IPS DF 6.9 (cell line): ENCODE measurements at places on chromosomes 7 and 10.

DNA sequence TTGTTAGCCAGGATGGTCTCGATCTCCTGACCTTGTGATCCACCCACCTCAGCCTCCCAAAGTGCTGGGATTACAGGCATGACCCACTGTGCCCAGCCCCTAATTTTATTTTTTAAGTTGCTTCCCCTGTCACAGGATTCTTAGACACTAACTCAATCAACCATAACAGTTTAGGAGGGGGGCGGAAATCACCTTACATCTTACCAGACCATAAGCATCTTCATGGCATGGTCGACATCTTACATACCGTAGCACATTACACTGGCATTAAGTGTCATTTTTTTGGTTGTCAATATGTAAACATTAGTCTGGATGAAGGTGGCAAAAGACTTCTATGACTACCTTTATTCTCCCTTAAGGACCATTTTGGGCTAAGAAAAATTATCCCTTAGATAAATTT lies 95.6 kb downstream of the TRIM24 start:
- DNase-seq, result no peak

DNA sequence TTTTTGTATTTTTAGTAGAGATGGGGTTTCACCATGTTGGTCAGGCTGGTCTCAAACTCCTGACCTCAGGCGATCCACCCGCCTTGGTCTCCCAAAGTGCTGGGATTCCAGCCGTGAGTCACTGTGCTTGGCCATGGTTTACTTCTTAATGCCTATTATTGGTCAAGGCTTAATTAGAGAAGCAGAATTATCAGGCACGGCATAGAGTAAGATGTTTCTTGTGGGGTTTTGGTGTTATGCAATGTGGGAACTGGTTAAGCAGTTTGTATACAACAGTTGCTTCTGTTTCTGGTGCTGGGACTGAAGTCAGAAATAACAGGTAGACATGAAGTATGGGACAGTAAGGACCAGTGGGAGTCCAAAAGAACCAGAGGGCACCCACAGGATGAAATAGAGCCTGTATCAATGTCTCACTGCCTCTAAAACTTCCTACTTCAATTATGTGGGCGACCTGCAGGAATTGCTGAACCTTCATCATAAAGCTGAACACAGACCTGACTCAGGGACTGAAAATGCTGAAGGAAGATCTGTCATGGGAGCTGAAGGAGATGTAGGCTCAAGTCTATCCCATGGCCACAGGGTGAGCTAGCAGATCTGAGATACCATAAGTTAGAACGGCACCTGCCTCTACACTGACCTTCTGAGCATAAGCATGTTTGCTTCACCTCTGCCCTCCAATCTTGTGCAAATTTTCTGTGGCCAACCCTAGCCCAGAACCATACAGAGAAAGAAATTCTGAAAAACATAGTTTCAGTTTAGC lies 38.3 kb upstream of the VCL start:
- DNase-seq, result no peak

DNA sequence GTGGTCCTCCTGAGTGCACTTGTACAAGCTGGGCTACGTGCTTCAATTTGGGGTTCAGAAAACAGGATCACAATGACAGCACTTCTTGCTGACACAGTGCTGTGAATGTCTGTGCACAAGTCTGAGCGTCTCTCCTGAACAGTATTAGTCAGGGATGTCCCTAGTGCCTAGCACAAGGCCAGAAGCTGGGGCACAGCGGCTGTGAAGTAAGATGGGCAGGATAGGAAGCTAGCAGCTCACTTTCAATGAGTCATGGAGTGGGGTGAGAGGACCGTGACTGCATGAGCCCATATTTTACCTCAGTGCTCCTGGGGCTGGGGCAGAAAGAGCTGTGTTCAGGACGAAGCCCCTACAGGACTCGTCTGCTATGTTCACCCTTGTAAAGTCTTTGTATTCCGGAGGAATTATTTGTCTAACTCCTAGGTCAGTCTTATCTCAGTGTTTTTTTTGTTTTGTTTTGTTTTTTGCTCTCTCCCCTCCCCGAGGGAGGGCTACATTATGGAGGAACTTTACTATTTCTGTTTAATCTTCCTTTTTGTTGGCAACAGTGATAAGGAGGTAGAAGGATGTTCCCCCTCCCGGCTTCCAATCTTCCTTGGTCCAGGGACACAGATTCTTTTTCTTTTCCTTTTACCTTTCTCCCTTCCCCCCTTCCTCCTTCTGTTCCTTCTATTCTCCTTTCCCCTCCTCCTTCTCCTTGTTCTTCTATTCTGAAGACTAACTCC lies 2.8 kb upstream of the LRMDA start:
- no peak for DNase-seq

- DNase-seq, result no peak
Observed at GRCh38 chr10:128095753-128096469, 30.3 kb downstream of the MKI67 start.

GRCh38 chr10:31697271-31698180 lies 231.1 kb downstream of the ARHGAP12 start:
- no peak for DNase-seq
